Ureter (tissue), 1 donor: ENCODE measurements at places on chromosomes 4 and X. TPM values are rescaled to one million over a fixed set of nuclear protein-coding genes. Genes with fewer than 3 reads are reported as not detected.

DNA sequence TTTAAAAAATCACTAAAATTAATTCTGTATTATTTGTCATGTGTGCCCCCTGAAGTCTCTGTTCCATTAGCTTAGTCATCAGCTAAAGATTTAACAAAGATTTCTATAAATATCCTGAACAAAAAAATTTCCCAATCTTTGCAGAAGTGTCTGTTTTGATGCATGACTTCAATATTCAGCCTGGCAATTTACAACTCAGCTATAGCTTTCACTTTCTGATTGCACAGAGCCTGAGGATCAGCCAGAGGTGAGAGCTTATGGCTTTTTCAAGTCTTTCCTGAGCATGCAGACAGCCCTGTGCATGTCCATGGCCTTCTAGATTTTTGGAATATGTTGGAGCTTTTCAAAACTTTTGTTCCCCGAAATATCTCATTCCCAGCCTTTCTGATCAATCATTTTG lies 420.1 kb downstream of the ZNF674 start:
- DNase-seq: no peak

DNA sequence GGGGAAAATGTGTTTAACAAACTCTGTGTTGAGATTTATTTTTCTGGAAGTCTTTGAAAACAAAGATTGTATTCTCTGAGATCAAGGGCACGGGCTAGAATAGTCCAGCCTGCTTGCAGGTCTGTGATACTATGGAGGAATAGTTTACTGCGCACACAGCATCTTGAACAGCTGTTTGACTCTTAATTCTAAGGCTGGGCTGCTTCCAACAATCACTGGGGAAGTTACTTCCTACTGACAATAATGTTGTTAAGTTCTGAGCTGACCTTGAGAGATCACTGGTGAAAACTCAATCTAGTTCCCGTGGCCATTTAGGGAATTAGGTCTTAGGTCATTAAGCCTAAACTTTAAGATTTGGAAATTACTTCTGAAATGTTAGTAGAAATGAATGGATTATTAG lies 416.1 kb upstream of the FTHL17 start:
- no peak for DNase-seq

The VCX gene
- total RNA-seq: not detected

The CYP2U1 gene
- 6.7 TPM for total RNA-seq
